ENCODE measurements at places on chromosomes 12 and 14.

GRCh38 chr14:68492381-68493151 is 300.3 kb downstream of the ZFP36L1 start:
- no peak for DNase-seq

- DNase-seq: no peak
These were observed 42.8 kb upstream of the CRADD start for GRCh38 chr12:93634416-93634815.

DNA sequence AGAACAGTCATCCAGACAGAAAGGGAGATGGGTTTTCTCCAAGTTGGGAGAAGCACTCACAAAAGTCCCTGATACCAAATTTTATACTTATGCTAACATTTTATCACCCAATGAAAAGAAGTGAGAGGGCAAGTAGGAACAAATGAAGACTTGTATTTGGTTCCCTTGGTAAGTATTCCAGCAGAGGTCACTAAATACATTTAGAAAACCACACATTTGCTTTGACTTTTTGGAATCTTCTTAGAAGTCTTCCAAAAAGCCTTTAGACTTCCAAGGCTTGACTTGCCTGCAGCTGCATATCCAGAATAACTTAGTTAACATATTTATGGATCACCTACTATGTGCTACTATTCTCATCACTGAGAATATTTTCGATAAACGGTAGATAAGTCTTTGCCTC is 3.1 kb upstream of the GYS2 start:
- DNase-seq: no peak

- DNase-seq: peak; percentile 25
These were observed 614 bp upstream of the ARF6 start for GRCh38 chr14:49892301-49892635.

DNA sequence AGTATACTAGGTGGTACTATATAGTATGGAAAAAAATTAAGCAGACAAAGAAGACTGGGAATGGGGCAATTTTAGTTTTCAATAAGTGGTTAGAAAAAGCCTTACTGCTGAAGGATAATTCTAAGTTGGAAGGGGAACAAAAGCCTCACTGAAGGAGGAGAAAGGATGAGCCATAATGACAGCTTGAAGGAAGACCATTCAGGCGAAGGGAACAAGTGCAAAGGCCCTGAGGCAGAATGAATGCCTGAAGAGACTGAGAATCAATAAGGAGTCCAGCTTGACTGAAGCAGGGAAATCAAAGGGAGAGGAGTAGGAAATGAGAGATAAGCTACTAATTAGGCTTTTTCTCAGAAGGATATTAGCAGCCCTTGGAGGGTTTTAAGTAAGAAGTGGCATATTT is 28.5 kb downstream of the PPP1R13B start:
- no peak for DNase-seq

GRCh38 chr14:88181072-88181471 is 142.0 kb downstream of the KCNK10 start:
- DNase-seq: no peak

- no peak for DNase-seq
These were observed 11.5 kb downstream of the COL2A1 start for GRCh38 chr12:47992776-47993175.

- DNase-seq: no peak
These were observed 122.5 kb downstream of the KTN1 start for GRCh38 chr14:55702511-55702910.

DNA sequence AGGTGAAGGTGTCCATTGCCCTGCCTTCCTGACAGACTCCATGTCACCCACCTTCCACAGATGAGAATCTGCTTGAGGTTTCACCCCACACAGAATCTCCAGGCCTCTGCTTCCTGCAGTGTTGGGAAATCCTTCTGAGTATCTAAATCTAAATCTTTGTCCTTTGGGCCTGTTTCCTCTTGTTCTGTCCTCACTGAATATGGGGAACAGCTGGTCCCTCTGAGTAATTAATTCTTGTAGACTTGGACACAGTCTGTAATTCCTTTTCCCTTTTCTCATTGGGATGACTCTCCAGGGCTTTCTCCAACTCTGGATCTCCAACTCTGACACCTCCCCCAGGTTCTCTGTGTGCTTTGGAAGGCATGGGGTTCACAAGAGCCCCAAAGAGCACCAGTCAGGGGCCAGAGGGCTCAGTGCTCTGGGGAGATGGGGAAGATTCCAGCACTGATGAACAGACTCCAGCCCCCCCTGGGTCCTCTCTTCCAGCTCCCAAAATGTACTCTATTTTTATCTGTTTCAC is 2.3 kb upstream of the ACVRL1 start:
- no peak for DNase-seq

GRCh38 chr12:43062201-43062895 is 472.8 kb upstream of the PRICKLE1 start:
- no peak for DNase-seq

DNA sequence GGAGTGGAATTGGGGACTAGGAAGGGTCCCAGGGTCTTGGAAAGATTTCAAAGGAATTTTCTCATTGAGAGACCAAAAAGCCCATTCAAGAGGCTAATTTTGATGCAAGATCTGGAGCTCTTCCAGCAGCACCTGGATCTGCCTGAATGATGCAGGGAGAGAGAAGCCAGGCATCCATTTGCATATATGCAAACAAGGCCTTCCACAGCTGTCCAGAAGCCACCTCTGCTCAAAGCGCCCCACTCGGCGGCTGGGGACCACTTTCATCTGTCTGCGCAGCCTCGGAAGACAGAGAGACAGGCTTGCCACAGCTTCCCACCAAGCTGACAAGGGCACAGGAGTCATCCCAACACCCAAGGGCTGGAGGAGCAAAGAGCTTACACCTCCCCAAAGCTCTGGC is 295.6 kb downstream of the DPF3 start:
- no peak for DNase-seq

GRCh38 chr12:2224961-2225360 is 172.2 kb downstream of the CACNA1C start:
- no peak for DNase-seq

All from T-helper 9 cell (primary cell).